ENCODE measurements at places on chromosomes 5 and 9.

DNA sequence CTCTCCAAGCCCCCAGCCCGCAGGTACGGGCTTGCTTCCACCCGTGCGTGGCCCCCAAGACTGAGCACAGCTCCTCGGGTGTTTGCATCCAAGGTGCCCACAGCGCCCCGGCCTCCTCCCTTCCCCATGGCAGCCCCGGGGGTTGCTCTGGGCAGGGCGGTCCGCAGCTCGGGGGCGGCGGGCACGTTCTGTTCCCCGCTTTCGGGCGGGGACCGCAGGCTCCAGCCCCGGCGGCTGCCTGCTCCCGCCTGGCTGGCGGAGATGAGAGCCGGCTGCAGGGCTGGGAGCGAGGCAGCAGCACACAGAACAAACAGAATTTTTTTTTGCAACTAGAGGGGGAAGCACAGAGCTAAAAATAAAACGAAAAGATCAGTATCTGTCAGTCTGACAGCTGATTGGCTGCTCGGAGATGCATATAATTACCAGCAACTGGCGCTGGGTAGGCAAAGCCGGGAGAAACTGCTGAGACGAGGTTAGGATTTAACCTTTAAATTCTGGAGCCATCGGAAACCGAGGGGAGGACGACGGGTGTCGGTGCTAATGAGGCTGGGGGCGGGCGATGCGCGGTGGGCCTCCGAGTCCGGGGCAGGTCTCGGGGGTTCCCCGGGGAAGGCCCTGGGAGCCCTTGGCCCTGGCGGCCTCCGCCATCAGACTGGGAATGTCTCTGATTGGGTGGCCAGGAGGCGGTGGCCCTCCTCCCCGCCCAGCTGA is 142.7 kb upstream of the IER5L start:
- DNase-seq, result peak; percentile 92

DNA sequence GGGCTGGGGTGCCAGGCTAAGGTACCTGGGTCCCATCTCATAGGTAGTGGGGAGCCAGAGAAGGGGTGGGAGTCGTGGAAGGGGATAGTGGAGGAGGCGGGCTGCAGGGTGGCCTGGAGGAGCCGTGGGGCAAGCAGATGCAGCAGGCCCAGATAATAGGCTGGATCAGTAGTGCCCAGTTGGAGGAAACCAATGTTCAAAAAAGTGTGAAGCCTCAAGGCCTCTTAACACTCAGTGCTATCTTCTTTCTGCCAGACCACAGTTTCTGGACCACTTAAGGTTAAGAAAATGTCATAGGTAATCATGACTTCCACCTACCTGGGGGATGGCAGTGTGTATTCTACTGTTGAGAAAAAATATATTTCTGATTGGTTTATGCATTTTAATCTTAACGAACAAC is 63.3 kb upstream of the TGFBR1 start:
- DNase-seq, result no peak

DNA sequence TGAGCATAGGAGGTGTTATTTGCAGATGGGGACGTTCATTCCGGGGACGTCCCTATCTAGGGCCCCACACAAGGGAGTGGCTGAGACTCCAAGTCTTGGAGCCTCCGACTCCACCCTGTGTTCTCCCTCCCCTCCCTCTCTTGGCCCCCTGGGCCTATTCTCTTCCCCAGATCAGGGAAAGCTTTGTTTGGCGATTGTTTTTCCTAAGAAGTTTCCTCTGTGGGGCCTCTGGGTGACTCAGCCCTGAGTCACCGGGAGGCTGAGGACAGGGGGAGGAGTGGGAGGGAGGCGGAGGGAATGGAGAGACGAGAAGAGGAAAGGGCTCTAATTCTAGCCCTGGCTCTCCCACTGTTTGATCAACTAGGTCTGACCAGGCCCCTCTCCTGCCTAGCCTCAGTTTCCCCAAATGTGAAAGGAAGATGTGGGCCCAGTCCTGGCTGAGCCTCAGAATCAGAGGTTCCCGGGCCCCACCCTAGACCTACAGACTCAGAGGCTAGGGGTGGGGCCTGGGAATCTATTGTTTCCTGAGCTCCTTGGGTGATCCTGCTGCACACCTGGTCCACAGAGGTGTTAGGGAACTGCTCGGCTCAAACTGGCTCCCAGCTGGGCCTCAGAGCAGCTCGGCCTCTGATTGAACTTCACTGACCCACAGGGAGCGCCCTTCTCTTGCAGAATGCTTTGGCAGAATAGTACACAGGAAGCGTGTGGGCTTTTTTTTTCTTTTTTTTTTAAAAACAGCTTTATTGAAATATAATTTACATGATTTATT is 19.2 kb downstream of the GSN start:
- DNase-seq, result peak; percentile 99

- DNase-seq, result no peak
These were observed 279.5 kb upstream of the PIK3R1 start for GRCh38 chr5:67935908-67936566.

DNA sequence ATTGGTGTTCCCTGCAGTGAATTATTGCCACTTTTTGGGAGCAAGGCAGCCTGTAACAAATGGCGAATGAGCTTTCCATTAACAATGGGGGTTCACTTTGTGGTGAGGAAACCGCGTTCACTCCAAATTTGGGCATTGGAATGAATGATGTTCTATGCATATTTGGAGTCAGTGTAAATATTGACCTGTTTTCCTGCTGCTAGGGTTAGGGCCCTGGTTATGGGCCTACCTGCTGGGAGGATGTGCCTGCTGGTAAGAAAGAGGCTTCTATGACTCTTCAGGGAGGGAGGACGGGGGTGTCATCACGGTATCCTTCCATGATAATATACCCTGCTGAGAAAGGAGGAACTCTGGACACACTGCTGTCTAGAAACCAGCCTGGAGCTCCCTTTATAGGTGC is 29.0 kb downstream of the C9orf50 start:
- no peak for DNase-seq

GRCh38 chr9:99050924-99051323 is 54.0 kb upstream of the TGFBR1 start:
- no peak for DNase-seq
